ENCODE measurements at places on chromosomes 5 and 9. TPM values are rescaled to one million over a fixed set of nuclear protein-coding genes. Genes with fewer than 3 reads are reported as not detected.

The SPRY4 gene
- total RNA-seq: 42.9 TPM

The CARD9 gene
- 4.7 TPM for total RNA-seq

The UGT3A2 gene
- not detected for total RNA-seq

The ATP10B gene
- total RNA-seq: not detected

The PDZD2 gene
- 0.16 TPM for total RNA-seq
